GM13976 (cell line): ENCODE measurements at places on chromosomes 16 and 17.

DNA sequence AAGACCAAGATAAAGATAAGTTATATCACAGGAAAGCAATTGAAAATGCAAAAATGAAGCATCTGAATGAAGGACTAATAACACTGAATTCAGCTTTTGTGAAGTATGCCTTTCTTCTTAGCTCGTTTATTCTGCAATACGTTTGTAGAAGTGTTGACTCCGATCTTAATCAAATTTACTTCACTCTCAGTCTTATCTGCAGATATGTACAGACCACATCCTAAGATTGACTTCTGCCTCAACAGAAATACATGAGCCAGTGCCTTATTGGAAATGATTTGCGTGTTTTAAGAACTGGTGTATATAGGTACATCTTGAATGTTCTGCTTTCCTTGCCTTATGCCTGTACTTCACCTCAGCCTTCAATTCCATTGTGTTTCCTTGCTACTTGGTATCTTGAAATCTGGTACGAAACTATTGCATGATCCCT, 1.3 kb downstream of the ATF7IP2 start:
- DNase-seq, result no peak

- no peak for DNase-seq
These were observed 150.7 kb upstream of the CACNG5 start for GRCh38 chr17:66684261-66684660.

GRCh38 chr17:61862105-61862574, 1.2 kb downstream of the BRIP1 start:
- no peak for DNase-seq

- no peak for DNase-seq
These were observed 579.3 kb downstream of the TOX3 start for GRCh38 chr16:51967646-51968045.

- DNase-seq, result no peak
These were observed 12.8 kb downstream of the FLYWCH2 start for GRCh38 chr16:2895813-2896212.

DNA sequence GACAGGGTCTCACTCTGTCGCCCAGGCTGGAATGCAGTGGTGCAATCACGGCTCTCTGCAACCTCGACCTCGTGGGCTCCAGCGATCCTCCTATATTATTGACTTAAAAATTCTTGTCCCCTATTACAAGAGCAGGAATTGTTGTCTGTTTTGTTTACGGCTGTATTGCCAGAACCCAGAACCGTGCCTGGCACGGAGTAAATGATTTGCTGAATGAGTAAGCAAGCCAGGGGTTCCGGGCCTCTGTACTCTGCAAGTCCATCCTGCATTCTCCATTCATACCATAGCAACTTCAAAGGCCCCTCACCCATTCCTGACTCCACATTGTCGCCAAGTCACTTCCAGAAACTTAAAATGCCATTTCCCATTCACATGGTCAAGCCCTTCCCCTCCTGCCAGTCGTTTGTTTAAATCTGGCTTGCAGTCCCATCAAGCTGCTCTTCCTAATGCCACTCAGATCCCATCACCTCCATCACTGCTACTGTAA, 6.9 kb downstream of the ADCY9 start:
- DNase-seq, result no peak

DNA sequence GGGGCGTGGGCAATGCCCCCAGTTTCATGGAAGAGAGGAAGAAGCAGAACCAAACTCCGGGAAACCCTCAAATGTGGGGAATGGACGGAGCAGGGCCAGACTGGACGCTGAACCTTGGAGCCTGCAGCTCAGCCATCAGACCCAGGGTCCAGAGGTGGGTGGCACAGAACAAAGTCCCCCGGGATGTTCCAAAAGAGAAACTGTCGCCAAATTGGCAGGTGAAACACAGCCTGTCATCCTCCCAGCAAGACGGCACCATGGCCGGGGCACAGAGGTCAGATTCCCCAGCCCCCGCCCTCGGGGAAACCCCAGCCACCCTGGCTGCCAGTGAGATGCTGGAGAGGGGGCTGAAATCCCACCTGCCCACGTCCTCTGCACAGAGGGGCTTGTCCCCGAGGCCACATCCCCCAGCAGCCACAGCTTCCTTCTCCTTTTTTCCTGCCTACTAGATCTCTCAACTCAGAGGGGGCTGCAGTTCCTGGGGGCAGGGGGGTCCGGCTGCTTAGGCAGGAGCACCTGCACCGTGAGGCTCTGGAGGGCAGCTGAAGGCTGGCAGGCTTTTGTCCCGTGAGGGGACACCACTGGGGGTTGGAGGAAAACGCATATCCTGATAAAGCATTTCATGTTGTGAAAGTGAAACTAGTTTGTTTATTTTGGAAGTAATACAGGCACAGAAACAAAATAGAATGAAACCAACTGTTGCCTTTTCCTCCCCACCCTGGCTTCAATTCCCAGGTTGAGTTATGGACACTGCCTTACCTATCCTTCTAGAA, 1.2 kb upstream of the SECTM1 start:
- no peak for DNase-seq

- DNase-seq, result peak; percentile 60
These were observed 77.1 kb upstream of the RCVRN start for GRCh38 chr17:9982159-9982558.

- DNase-seq, result peak; percentile 90
These were observed 20.2 kb downstream of the NGFR start for GRCh38 chr17:49515196-49515770.

DNA sequence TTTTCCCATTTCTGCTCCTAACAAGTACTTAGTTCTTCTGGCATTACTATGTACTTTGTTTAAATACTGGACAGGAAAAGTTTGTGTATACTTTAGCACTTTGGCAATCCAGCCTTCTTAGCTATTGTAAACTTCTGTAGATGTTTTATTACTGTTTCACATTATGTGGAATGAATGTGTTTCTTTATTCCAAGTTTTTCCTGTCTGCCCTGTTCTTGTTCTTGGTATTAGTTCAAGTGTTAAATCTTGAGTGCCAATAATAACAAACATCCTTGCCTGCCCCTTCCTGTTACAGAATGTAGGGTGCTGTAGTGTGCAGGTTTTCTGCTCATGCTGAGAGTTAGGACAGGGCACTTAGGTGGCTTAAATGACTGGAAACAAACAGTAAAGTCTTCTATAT, 7.3 kb upstream of the CAPNS2 start:
- DNase-seq, result no peak
